ENCODE measurements at places on chromosomes 4 and X.

DNA sequence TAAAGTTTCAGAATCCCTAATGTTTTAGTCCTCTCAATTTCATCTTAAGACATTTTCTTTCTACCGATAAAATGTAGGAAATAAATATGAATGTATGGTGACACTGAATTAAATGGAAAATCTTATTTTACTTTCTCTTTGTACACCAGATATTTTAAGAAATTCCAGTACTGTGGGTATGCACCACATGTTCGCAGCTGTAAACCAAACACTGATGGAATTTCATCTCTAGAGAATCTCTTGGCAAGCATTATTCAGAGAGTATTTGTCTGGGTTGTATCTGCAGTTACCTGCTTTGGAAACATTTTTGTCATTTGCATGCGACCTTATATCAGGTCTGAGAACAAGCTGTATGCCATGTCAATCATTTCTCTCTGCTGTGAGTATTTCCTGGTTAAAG lies 26.9 kb downstream of the C4orf46 start:
- peak; percentile 36 for DNase-seq

GRCh38 chr4:76866641-76867040 lies 31.3 kb downstream of the SOWAHB start:
- DNase-seq = no peak

DNA sequence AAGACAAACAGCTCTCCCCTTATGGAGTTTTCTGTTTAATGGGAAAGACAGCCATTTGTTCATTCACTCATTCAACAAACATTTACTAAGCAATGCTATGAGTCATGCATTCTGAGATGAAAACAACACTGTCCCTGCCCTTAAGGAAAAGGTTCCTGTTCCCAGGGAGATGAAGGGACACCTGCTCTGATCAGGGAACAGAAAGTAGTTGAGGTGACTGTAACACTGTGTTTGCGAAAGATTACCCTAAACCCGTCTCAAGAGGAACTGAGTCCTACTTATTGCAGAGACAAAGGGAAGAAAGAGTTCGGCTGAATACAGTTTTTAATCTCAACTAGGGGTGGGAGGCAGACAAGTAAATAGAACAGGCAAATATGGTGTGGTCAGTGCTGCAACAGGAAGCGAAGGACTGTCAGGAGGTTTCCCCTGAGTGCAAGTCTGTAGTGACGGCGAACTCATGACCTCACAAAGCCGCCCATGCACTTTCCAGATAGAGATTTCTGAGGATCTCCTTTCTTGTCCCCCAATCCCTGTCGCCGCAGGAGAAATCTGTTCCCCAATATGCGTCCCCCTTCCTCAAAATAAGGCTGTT lies 712 bp downstream of the STX18 start:
- peak; percentile 60 for DNase-seq

- DNase-seq = no peak
Observed at GRCh38 chrX:65194547-65194946, 218.3 kb upstream of the ZC4H2 start.

DNA sequence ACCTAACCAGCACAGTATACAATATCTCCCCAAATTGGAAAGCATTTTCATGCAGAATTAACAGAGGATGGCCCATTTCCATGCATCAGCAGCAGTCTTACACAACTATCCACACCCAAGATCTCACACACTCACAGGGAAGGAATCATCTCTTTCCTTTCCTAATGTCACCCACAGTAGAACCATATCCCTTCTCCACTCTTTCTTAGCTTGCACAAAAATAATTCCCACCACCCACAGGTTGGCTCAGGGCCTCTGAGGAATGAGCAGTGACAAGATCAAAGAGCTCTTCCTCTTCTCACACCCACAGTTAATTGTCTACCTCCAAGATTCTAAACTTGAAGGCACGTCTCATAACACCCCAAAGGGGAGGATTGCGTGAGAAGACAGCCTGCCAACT lies 217.7 kb upstream of the VEGFC start:
- DNase-seq = peak; percentile 6

- DNase-seq = peak; percentile 88
Observed at GRCh38 chr4:140238351-140239056, 84.5 kb upstream of the MAML3 start.

GRCh38 chr4:178752954-178753525 lies 1310.8 kb upstream of the AGA start:
- no peak for DNase-seq

DNA sequence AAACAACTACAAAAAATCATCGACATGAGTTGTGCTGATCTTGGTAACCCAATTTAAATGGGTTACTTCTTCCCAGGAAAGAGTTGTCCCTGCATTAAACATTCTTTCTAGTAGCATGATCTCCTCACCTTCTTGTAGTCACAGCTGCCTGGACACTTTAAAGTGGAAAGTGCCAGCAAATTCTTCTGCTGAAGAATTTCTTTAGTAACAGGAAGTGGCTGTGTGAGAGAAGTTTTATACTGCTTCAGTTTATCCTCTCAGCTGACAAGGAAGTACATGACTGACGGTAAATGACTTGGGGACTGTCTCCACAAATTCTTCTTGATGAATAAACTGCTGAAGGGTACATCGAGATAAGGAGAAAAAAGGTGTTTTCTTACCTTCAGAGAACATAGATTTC lies 18.2 kb upstream of the TNIP3 start:
- peak; percentile 29 for DNase-seq
